ENCODE measurements at places on chromosomes 1 and 21. TPM values are rescaled to one million over a fixed set of nuclear protein-coding genes. Genes with fewer than 3 reads are reported as not detected.

- peaks cover 19% of the 10 kb centered on the region for H3K27me3 ChIP-seq
- H3K36me3 ChIP-seq, result no peaks in the 10 kb centered on the region
- no peak for DNase-seq
These were observed 18.6 kb upstream of the PAX7 start for GRCh38 chr1:18612073-18612472.

SDF4 gene
- 109 TPM for total RNA-seq

- H3K27ac ChIP-seq, result no peak overlapping the region
- H3K36me3 ChIP-seq, result no peaks in the 10 kb centered on the region
- peaks cover 4% of the 10 kb centered on the region for H3K27me3 ChIP-seq
- H3K4me1 ChIP-seq, result no peaks in the 10 kb centered on the region
- H3K4me3 ChIP-seq, result no peak overlapping the region
- DNase-seq, result no peak
These were observed 14.4 kb downstream of the CLDN14 start for GRCh38 chr21:36465478-36465877.

DNA sequence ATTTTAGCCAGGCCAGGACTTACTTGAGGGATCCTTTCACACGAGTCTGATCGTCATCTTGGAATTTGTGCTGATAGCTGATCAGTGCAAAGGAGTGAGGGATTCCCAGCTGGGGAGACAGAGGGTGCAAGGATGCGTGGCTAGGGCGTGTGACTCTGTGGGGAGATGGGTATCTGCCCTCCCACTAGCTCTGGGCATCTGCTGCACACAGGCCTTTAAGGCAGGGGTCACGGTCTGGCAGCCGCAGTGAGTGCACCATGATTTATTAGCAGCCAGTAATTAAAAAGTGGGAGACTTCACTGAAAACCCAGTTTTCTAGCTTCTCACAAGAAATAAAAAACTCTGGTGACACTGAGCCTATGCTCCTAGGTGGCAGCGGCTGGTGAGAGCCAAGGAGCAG, 20.4 kb downstream of the THAP3 start:
- DNase-seq, result no peak
- H3K4me3 ChIP-seq, result no peak overlapping the region
- no peak overlapping the region for H3K27ac ChIP-seq
- no peaks in the 10 kb centered on the region for H3K4me1 ChIP-seq

- DNase-seq, result no peak
- peaks cover 1% of the 10 kb centered on the region for H3K36me3 ChIP-seq
- no peak overlapping the region for H3K27ac ChIP-seq
- no peak overlapping the region for H3K4me3 ChIP-seq
These were observed 2.0 kb downstream of the SERINC2 start for GRCh38 chr1:31414980-31415370.

GRCh38 chr1:184770181-184770979, 15.7 kb upstream of the EDEM3 start:
- no peaks in the 10 kb centered on the region for H3K4me1 ChIP-seq
- no peak for DNase-seq
- no peak overlapping the region for H3K4me3 ChIP-seq
- no peak overlapping the region for H3K27ac ChIP-seq
- no peaks in the 10 kb centered on the region for H3K36me3 ChIP-seq
- peaks cover 7% of the 10 kb centered on the region for H3K27me3 ChIP-seq

DNA sequence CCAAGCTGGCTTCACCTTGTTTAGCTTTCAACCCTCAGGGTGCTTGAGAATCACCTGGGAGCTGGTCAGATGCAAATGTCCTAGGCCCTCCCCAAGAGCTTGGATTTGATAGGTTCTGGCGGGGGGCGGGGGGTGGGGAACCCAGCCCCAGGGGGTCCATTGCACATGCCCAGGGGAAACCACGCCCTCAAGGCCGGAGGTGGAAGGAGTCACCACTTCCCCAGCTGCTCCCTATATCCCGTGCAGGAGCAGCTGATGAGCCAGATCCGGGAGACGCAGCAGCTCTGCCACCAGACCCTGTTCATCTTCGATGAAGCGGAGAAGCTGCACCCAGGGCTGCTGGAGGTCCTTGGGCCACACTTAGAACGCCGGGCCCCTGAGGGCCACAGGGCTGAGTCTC, 5.8 kb downstream of the TOR3A start:
- no peak for DNase-seq
- no peak overlapping the region for H3K4me3 ChIP-seq
- H3K27me3 ChIP-seq, result no peaks in the 10 kb centered on the region
- no peak overlapping the region for H3K27ac ChIP-seq
- H3K4me1 ChIP-seq, result peaks cover 20% of the 10 kb centered on the region

DNA sequence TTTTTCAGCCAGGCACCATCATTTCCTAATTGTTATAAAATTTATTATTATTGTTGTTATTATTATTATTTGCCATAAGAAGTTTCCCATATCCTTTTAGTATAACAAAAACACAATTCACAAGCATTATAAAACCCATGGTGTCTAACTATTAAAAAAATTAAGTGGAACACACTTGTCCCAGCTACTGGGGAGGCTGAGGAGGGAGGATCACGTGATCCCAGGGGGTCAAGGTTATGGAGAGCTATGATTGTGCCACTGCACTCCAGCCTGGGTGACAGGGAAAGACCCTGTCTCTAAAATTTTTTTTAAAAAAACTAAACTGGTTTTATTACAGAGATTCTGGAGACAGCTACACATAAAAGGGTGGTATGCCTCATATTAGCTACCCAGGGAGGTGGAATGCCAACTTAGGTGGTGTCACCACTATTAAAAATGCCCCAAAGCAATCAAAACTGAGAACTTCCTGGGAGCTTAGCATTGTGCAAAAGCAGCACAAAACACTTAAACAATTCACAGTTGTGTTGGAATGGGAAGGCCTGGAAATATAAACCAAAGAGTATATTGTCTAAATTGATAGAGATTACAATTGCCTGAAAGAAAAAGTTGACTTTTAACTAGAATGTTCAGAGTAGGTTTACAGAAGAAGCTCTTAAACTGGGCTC, 8.7 kb upstream of the RGS4 start:
- no peak overlapping the region for H3K4me3 ChIP-seq
- H3K27me3 ChIP-seq, result no peaks in the 10 kb centered on the region
- no peak overlapping the region for H3K27ac ChIP-seq
- H3K4me1 ChIP-seq, result no peaks in the 10 kb centered on the region
- no peaks in the 10 kb centered on the region for H3K36me3 ChIP-seq

DNA sequence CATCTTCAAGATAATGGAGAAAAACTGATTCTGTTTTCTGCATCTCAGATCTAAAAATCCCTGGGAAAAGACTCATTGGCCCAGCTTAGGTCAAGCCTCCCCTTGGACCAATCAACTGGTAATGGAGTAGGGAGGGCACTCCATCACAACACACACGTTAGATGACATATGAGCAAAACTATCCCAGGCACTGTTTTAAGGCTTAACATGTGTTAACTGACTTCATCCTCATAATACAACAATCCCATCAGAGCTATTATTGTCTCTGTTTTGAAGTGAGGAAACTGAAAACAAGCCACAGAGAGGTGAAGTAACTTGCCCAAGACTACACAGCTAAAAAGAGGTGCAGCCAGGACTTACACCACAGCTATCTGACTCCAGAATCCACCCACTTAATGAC, 14.7 kb upstream of the CITED4 start:
- no peak overlapping the region for H3K4me3 ChIP-seq
- peaks cover 45% of the 10 kb centered on the region for H3K4me1 ChIP-seq
- peak overlapping the region; percentile 68 for H3K27ac ChIP-seq
- peaks cover 14% of the 10 kb centered on the region for H3K36me3 ChIP-seq
- no peaks in the 10 kb centered on the region for H3K27me3 ChIP-seq

DNA sequence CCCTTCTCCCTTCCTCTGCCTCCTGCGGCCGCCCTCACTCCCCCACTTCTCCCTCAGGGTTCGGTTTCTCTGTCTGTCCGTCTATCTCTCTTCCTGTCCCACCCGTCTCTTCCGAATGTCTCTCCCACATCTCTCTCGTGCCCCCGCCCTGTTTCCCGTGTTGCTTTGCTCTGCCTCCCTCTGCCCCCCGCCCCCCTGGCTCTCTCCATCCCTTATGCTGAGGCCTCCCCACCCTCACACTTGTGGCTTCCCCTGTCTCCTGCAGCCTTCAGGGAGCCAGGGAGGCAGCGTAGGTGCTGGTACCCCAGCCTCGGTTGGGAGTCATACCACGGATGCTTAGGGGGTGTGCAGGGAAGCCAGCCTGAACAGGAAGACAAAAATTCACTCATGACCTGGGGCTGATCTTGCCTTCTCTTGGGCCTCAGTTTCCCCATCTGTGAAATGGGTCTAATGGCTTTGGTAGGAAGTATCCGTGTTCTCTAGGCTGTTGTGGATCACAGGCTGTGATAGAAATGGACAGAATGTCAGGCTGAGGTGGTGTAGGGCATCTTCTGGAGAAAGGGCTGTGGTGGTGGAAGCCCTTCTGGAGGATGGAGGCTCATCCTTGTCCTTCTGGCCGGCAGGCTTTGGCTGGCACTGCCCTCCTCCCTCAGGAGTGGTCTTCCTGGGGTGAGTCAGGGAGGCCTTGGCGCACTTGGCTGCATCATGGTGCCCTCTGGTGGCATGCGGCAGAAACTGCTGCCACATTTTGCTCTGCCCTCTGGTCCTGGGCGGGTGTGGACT, 55.5 kb downstream of the FOXO6 start:
- no peaks in the 10 kb centered on the region for H3K4me1 ChIP-seq
- H3K27me3 ChIP-seq, result no peaks in the 10 kb centered on the region
- H3K36me3 ChIP-seq, result no peaks in the 10 kb centered on the region
- no peak overlapping the region for H3K27ac ChIP-seq

PIGM gene
- 5.3 TPM for total RNA-seq

DNA sequence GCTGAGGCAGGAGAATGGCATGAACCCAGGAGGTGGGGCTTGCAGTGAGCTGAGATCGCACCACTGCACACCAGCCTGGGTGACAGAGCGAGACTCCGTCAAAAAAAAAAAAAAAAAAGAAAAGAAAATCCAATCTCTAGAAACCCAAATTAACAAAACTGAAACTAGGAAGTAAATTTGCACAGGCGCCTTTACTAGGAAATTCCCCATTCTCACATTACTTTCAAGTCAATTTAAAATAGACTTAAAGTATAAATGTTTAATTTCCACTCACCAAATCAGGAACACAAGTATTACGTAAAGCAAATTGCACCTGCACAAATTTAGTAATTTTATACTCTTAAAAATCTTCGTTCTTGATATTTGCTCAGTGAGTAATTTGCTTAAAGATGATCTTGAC, 67.8 kb upstream of the BCAR3 start:
- H3K27me3 ChIP-seq, result peaks cover 13% of the 10 kb centered on the region
- no peak for DNase-seq
- H3K27ac ChIP-seq, result no peak overlapping the region
- H3K4me3 ChIP-seq, result no peak overlapping the region
- peaks cover 47% of the 10 kb centered on the region for H3K4me1 ChIP-seq

DNA sequence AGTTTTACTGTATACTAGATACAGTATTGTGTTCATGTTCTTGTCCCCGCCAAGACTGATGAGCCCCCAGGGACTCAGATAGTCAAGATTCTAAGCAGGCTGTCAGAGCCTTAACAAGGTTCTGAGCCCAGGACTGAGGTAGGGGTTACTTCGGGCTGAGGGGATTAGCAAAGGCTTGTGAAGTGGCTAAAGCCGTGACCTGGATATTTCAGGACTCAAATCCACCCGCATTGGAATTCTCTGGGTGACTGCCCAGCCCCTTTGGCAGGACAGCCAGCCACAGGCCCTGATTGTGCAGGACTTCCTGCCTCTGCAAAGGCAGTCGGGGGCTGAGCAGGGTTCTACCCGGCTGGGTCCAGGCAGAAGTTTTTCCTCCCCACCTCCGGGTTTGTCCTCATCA, at the start of gene PLA2G5:
Gene PLA2G5 (plus strand): TSS at position 321 of the 400 bp plus-strand sequence. CDS start 14,637 bp downstream, outside the sequence.
- peaks cover 14% of the 10 kb centered on the region for H3K27me3 ChIP-seq
- no peak within 1 kb of the TSS for H3K4me3 ChIP-seq
- DNase-seq, result no peak
- H3K27ac ChIP-seq, result no peak within 1 kb of the TSS
- no peaks in the 10 kb centered on the region for H3K36me3 ChIP-seq
- H3K4me1 ChIP-seq, result no peaks in the 10 kb centered on the region

- no peak overlapping the region for H3K4me3 ChIP-seq
- H3K27ac ChIP-seq, result no peak overlapping the region
- no peaks in the 10 kb centered on the region for H3K4me1 ChIP-seq
- peaks cover 2% of the 10 kb centered on the region for H3K27me3 ChIP-seq
These were observed 35.2 kb upstream of the KCNJ15 start for GRCh38 chr21:38221594-38221993.

TRIM58 gene
- 0.45 TPM for total RNA-seq

GRCh38 chr1:20087668-20088067, 17.7 kb downstream of the PLA2G5 start:
- H3K36me3 ChIP-seq, result no peaks in the 10 kb centered on the region
- no peak overlapping the region for H3K27ac ChIP-seq
- H3K4me3 ChIP-seq, result no peak overlapping the region
- H3K27me3 ChIP-seq, result peaks cover 39% of the 10 kb centered on the region

PPFIA4 gene
- total RNA-seq, result 17.9 TPM

DNASE2B gene
- total RNA-seq, result not detected

GRCh38 chr21:14569868-14570267, 23.8 kb upstream of the SAMSN1 start:
- H3K27ac ChIP-seq, result no peak overlapping the region
- H3K4me1 ChIP-seq, result peaks cover 27% of the 10 kb centered on the region
- H3K36me3 ChIP-seq, result peaks cover 10% of the 10 kb centered on the region

DNA sequence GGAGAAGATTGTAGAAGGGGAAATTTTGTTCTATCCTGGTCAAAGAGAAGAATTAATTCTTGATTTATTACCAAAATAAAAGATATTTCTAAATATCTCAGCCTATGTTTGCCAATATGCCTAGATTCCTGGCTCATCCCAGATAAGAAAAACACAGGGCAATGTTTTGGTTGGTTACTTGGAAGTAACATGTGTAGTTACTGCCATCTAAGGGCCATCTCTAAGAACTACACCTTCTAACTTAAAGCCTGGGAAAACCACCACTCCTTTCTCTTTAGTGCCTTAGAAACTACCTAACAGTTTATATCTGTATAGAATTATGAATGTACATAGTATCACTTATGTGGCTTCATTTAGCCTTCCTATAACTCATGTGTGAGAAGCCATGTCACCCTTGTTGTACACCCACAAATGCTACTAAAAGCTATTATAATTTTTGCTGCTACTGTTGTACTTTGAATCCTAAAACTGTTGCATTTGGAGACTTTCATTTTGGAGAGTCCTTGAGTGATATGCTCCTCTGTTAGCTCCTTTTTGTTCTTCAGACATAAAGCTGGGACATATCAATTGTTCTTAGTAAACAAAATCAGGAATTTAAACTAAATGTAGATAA, 4.5 kb downstream of the AIM2 start:
- H3K4me3 ChIP-seq, result no peak overlapping the region
- H3K36me3 ChIP-seq, result peaks cover 21% of the 10 kb centered on the region
- no peak for DNase-seq
- H3K27me3 ChIP-seq, result no peaks in the 10 kb centered on the region

GABRD gene
- not detected for total RNA-seq

- no peaks in the 10 kb centered on the region for H3K27me3 ChIP-seq
- no peak overlapping the region for H3K4me3 ChIP-seq
- H3K27ac ChIP-seq, result no peak overlapping the region
- H3K36me3 ChIP-seq, result no peaks in the 10 kb centered on the region
- no peak for DNase-seq
These were observed 7.5 kb downstream of the TMEM9 start for GRCh38 chr1:201146626-201147390.

- no peaks in the 10 kb centered on the region for H3K4me1 ChIP-seq
- H3K36me3 ChIP-seq, result peaks cover 42% of the 10 kb centered on the region
- H3K4me3 ChIP-seq, result no peak overlapping the region
- H3K27me3 ChIP-seq, result no peaks in the 10 kb centered on the region
These were observed 27.7 kb upstream of the MAGOH start for GRCh38 chr1:53266038-53266437.

GRCh38 chr1:229310833-229311232, 32.0 kb downstream of the CCSAP start:
- H3K27ac ChIP-seq, result no peak overlapping the region
- H3K27me3 ChIP-seq, result no peaks in the 10 kb centered on the region
- H3K36me3 ChIP-seq, result peaks cover 8% of the 10 kb centered on the region

- no peak for DNase-seq
- peaks cover 41% of the 10 kb centered on the region for H3K27me3 ChIP-seq
- no peaks in the 10 kb centered on the region for H3K36me3 ChIP-seq
- H3K27ac ChIP-seq, result no peak overlapping the region
- no peak overlapping the region for H3K4me3 ChIP-seq
These were observed 17.7 kb upstream of the PLXNA2 start for GRCh38 chr1:208261874-208262273.

Data from activated CD8-positive, alpha-beta memory T cell treated with anti-CD3 and anti-CD28 coated beads, Interleukin-2, amount 10 ng/mL, durations not matched to agents 7 days and 5 days (primary cell).